Spleen (tissue), 13 donors: ENCODE measurements at places on chromosomes 2 and 18.

DNA sequence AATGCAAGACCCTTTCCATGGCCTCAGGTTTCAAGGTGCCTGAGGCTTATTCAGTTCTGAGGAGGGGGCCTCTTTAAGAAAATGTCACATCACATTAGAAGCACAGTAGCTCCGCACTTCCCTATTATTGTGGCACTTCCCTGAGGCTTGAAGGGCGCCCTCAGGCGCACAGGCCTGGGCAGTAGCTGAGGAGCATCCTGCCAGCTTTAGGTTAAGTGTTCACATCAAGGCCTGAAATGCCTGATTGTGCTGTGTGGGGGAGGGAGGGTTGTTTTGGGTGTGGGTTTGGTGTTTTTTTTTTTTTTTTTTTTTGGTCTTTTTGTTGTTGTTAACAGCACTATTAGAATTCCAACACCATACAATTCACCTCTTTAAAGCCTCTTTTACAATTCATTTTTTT, 107.9 kb downstream of the CABLES1 start:
- no peak for DNase-seq

DNA sequence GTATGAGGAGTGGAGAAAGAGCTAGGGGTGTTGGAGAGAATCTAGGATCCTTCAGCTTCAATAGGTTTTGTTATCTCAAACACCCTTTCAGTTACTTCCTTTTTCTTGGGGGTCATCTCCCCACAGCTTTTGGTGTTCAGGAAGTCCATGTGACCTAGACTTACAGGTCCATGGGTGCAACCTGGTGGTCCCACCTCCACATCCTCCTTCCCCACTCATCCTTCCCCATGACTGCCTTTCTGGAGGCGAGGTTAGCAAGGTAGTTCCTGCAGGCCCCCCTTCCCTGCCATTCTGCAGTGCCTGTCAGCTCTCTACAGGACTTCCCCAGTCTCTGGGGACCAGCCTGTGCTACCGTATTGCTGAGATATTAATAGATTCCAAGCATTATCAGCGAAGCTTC, 107.6 kb downstream of the TMEM17 start:
- no peak for DNase-seq

DNA sequence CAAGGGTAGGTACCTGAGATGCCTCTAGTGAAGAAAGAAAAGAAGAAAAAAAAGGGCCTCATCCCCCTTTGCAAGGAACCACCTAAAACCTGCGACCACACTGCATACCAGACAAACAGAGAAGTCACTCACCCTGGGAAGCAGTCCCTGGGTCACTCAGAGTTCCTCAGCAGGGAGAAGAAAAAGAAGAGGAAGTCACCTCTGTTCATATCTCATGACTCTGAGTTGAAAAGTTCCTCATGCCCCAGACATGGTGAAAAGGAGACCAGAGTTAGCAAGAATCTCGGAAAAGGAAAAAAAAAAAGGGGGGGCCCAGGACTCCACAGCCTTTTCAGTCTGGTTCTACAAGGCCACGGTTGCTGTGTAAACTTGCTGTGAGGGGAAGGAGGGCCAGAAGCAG, 478.4 kb upstream of the NRXN1 start:
- DNase-seq, result no peak

DNA sequence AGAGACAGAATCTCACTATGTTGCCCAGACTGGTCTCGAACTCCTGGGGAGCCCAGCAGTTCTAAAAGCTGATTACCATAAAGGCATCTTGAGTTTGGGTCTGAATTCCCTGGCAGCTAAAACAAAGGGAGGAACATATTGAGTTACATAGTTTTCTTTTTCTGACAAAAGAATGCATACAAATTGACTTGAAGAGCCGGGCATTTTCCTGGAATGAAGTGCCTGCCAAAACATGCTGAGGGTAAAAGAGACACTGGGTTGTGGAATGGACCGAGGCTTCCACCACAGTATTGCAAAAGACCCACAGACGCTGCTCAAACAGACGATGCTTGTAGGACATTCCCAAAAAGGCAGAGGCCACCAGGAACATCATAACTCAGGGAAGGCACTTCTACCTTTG, 35.1 kb upstream of the ROCK2 start:
- DNase-seq, result no peak

DNA sequence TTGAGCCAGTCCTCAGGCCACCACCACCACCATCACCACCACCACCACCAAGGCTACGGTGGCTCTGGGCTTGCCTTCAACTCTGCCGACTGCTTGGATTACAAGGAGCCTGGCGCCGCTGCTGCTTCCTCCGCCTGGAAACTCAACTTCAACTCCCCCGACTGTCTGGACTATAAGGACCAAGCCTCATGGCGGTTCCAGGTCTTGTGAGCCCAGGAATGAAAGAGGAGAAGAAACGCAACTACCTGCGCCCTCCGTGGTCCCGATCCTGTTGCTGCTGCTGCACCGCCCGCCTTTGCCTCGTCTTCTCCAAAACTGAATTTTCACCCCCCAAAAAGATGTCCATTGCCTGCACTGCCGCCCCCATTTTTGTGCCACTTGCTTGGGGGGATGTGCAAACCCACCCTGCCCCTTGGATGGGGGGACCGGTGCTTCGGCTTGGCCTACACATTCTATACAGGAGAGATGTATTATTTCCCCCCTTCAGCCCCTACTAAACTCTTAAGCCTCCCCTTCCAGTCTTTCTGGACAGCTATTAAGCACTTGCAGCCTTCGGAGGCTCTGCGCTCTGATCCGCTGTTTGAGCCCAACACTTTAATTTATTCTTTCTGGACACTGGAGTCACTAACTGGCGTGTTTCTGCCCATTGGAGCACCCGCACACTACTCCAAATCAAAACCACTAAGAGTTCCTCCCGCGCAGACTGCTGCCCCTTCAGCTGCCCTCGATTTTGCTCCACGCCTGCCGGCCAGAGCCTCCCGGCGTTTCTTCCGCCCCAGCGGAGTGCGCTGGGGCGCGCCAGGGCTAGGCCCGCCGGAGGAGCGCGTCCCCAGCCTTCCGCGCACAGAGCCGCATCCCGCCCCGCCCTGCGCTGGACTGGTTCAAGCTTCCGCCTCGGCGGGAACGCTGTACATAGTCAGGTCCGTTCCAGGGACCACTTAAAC, 5.7 kb downstream of the OTX1 start:
- peak; percentile 83 for DNase-seq

DNA sequence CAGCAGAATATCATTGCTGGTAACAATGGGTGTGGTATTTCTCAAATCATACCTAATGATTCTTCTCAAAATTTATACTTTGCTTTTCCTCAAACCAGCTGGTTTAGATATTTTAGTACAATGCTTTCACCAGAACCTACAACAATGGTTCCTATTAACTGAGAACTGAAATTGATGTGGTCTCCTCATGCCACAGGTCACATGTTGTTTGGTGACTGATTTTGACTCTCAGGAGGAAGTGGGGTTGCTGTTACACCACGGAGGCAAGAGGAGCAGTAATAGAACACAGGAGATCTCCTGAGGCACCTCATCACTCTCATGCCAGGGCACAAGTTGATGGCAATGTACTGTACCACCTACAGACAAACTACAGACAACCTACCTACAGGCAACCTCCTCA, 3.0 kb upstream of the CEP68 start:
- DNase-seq, result no peak

GRCh38 chr2:162103443-162104009, 29.5 kb upstream of the DPP4 start:
- no peak for DNase-seq

DNA sequence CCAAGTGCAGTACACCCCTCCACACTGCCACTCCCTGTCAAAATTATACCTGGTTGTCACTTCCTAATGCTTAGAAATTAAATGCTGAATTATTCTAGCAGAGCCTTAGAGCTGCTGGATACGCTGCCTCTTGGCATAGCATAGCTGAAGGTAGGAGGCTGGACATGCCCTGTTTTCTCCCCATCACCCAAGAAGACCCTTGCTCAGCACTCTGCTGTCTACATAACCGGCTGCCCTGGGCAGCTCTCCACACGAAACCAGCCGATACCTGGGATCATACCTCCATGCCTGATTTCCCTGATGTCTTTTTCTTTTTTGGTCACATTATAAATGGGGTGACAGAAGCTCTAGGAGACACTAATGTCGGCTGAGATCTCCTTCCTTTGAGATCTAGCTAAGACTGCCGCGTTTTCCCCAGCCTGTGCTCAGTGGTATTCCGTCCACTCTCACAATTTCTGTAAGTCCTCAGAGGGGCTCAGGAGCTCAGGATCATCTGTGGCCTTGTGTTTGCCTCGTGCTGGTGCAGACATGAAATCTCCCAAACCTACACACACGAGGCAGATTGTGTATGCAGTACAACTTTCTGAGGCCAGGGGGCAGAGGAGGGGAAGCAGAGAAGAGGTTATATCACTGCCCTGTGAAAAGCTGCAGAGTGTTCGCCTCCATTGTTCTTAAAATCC, 13.5 kb upstream of the ZAP70 start:
- DNase-seq, result no peak

DNA sequence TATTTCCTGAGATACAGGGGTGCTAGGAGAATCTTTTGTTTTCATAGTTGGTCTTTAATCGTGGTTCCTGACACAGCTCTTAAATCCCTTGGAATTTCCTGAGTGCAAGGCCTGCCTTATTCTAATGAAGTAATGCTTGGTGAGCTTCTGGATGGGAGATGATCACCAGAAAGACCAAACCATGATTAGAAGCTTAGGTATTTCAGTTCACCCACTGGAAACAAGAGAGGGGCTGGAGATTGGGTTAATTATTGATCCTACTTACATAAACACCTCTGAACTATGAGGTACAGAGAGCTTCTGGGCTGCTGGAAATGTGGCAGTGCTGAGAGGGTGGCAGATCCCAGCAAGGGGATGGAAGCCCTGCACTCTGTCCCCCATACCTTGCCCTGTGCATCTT, 406.8 kb downstream of the THSD7B start:
- no peak for DNase-seq

GRCh38 chr2:23900541-23901322, 26.2 kb downstream of the ATAD2B start:
- DNase-seq, result no peak

DNA sequence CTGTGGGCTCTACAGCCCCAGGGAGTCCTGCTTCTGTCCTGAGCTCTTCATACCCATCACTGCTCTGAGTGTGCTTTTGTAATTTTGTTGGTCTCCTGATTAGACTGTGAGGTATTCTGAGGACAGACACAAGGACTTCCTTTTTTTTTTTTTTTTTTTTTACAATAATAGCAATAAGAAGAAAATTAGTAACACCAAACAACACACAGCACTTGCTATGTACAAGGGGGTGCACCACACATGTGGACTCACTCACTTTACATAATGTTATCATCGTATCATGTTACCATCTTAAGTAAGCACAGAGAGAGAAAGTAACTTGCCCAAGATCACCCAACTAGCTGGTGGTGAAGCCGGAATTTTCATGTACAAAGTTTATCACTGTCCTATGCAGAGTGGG, 34.6 kb downstream of the MBP start:
- DNase-seq, result no peak

DNA sequence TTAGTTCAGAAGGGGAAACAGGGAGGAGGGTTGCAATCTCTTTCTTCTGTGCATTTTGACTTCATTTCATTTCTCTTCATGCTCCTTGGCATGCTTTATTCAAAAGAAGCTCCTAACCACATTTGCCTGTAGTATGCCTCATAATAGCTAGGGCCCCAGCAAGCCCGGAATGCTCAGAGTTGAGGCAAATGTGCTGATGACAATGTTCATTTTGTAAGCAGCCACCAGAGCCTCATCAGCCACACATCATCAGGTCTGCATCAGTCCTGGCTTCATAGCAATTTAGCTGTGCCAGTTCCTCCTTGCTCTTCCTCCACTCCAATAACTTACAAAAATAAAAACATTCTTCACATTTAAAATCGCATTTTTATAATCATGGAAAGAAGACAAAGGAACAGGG, 65.4 kb upstream of the MMADHC start:
- no peak for DNase-seq

GRCh38 chr2:59167514-59167913, 926.4 kb upstream of the FANCL start:
- no peak for DNase-seq

DNA sequence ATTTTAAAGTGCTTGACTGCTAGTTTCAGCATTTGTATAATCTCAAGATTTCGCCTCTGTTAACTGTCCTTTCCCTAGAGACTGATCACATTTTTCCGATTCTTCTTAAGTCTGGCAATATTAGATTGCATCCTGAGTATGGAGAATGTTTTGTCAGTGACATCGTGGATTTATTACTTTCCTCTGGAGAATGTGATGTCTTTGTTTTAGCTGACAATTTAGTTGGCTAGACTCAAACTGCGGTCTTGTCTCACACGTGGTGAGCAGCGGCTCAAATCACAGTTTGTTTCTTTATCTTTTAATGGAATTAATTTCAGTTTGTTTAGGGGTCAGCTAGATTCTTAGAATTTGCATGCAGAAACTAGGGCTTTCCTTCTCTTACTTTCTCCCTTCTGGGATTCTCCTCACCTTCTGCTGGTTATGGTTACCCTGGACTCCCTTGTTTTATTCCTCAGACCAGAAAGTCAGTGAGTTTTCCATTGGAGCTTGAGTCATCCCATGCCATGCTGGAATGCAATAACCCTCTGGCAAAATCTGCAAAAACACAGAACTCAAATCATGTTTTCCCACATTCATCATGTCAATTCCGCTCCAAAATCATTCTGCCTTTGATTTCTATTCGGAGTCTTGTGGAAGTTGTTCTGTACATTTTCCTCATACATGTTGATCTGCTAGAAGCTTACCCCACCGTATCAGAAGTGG, 327.2 kb upstream of the TRIB2 start:
- no peak for DNase-seq

DNA sequence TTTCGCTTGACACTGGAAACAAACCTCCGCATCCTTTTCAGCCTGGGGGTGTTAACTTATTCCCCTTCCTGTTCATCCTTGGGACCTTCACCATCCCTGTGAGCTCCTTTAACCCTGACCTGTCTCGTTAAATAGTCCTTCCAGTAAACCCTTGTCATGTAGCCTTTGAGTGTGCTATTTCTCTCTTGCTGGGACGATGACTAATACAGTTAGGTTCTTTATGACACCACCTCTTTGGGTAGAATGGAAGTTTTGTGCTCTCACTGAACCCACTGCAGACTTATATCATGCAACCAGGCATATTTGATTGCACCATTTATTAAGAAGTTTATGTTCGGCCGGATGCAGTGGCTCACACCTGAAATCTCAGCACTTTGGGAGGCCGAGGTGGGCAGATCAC, 40.5 kb upstream of the GAREM1 start:
- DNase-seq, result no peak

DNA sequence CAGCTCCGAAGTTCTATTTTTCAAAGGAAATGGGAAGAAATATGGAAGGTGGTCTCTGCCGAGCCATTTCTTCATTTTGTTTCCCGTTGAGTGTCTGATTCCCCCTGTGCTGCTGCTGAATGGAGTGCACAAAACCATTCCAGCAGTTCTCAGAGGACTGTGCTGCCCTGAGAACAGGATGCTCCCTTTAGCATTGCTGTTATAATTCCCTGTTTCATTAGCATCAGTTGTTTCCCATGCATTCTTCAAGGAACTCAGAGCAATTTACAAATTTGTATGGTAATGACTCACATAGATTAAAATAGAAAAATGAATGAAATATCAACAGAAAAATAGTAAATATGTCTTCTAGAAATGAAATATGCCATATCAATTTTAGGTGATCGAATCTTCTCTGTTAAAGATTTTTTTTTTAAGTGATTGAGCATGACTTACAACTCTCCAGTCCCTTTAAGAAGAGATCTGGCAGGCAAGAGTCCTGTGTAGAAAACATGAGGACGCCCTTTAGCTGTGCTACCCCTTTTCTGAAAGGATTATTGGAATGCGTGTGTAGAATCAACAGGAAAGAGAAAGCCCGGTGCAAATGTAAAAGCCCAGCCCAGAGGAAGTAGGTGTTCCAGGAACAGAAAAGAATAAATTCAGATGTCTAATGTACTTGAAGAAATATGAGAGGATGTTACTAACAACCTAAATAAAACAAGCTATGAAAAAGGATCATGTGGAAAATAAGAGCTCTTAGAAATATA, 118.5 kb downstream of the ATP9B start:
- DNase-seq, result no peak
